H1 (cell line): ENCODE measurements at places on chromosomes 11 and 22. TPM values are rescaled to one million over a fixed set of nuclear protein-coding genes. Genes with fewer than 3 reads are reported as not detected.

DNA sequence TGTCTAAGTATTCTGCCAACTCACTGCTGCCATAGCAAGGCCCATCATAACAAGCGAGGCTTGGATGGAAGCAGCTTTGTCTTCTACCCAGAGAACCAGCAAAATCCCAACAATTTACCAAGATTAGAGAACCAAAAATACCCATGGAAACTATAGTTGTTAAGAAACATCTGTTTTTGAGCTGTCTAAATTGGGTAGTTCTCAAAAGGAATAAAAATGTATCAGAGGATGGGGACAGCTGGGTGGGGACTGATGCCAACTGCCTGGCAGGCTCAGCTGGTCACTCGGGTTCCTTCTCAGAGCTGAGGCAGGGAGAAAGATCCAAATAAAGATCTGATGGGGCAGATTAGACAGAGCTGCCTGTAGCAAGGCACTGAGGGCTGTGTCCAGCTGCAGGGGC is 85.9 kb upstream of the GRK3 start:
- DNase-seq, result no peak

- no peak for DNase-seq
These were observed 167.4 kb upstream of the MPPED2 start for GRCh38 chr11:30753504-30753903.

DNA sequence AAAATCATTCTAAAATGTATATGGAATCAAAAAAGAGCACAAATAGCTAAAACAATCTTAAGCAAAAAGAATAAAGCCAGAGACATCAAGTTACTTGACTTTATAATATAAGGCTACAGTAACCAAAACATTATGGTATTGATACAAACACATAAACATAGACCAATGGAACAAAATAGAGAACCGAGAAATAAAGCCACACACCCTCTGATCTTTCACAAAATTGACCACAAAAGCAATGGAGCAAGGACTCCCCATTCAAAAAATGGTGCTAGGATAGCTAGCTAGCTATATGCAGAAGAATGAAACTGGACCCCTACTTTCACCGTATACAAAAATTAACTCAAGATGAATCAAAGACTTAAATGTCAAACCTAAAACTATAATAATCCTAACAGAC is 43.2 kb downstream of the GLYATL2 start:
- DNase-seq, result no peak

- DNase-seq, result no peak
These were observed 23.6 kb upstream of the TMA7B start for GRCh38 chr22:39936523-39937145.

DNA sequence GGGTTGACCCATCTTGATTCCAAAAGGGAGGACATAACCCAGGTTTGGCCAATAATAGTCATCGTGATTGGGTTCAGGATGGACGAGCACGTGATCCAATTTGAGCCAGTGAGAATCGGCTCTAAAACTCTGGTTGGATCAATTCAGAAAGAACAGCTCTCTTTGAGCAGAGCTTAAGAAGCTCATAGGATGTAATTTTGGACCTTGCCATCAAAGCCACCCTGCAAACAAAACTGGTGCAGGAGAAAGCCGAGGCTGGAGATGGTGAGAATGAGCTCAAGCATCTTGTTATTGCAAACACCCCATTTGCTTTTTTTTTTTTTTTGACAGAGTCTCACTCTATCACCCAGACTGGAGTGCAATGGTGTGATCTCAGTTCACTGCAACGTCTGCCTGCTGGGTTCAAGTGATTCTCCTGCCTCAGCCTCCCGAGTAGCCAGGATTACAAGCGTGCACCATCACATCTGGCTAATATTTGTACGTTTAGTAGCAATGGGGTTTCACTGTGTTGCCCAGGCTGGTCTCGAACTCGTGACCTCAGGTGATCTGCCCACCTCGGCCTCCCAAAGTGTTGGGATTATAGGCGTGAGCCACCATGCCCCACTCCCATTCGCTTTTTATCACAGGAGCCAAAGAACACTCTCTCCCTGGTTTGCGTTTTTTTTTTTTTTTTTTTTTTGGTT is 13.8 kb upstream of the MIAT start:
- DNase-seq, result no peak

DNA sequence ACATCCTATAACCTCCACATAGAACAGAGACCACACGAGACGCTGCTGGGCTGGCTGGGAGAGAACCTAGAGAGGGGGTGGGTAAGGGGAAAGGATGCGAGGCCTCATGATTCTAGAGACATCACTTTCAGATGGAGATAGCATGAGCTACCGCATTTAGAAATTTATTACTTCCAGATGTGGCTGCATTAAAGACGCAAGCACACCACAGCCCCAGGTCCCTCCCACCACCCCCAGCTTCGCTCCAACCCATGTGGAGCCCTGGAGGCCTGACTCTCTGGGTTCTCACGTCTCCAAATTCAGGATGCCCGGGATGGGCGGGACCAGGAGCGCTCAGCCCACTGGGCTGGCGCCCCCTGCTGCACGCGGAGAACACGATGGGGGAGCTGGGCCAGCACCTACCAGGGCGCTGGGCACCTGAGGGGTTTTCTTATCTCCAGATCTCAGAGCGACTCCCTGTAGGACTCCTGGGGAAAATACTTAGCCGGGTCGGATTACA is 13.6 kb downstream of the MRPL21 start:
- DNase-seq, result peak; percentile 84

DNA sequence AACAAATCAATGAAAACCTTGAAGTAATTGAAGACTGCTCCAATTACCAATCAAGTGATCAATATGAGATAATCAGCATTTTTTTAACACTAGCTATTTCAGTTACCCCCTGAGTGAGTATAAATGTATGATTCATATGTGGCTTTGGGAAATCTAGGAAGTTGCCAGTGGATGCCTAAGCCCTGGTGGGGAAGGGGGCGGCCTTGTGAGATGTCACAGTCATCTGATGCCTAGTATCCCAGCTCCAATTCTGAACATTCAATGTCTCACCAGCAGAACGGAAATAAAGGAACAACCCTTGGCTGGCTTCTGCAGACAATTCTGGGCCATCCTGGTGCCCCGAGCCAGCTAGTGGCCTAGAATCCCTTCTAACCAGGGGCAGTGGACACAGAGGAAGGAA is 58.5 kb upstream of the TIMP3 start:
- no peak for DNase-seq

DNA sequence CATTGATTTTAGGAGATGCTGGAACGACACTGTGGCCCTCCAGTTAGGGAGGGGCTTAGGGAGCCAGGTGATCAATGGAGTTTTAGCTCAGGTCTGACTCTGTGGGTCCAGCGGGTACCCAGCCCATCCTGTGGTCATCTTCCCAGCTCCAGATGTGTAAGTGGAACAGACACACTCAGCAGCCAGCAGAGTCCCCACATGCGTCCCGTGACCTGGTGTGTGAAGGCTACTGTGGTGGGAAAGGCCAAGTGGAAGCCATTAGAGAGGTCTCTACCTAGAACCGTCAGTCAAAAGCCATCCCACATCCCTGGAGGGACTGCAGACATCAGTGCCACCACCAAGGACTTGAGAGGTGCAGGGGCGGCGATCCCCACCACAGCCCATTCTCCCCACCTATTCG is 19.9 kb upstream of the CD81 start:
- DNase-seq, result no peak

- DNase-seq, result no peak
These were observed 22.6 kb upstream of the PKNOX2 start for GRCh38 chr11:125141686-125142535.

DNA sequence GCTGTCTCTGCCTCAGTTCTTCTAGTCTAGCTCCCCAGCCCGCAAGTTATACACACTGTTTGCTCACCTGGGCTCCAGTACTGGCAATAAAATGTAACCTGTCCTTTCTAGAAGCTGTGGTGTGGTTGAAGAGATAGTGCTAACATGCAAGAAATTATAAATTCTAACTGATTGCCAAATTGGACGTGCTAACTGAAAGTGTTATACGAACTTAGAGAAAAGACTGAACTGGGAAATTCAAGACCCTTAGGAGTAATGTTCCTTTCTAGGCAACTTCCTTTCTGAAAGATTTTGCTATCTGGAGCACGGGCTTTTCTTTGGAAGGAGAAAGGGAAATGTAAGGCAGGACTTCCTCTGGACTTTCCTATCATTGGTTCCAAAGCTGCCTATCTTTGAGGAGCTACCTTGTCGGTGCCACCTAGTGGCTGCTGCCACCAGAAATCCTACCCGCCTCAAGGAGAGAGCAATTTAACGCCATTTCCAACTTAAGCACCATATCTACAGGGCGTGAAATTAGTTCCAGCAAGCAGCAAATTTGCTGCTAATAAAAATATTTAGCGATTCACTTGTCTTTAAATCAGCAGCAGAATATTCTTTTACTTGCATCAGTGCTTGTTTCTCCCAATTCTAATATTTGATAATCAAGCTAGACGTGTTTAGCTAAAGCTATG is 12.7 kb upstream of the TMEM218 start:
- DNase-seq, result no peak

DNA sequence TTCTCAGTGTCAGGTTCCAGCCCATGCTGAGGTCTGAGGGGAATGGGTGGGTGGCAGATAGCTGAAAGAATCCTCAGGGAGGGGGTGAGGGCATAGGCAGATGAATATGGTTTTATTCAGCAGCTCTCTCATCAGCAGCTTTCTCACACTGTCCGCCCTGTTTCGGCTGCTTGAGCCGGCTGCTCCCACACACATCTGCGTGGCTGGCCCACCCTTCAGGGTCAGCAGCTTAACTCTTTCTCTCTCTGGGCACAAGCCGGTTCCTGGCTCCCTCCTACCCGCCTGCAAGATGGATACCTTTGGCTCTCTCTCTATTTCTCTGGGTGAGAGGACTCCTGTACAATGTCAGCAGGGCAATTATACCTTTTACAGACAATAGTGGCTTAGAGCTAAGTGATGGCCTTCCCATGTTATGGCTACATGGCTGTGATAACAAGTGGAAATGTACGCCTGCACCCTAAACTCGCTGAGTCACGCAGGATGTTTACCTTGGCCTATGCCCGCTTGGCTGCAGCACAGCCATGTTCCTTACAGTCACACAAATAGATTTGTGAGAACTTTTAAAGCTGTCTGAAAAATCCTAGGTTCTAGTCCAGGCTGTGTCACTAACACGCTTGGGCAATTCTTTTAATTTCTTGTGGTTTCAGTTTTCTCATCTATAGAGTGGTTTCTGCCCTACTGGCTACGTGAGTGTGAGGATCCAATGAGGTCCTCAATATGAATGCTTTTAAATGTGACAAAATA is 4.1 kb downstream of the MMP20 start:
- DNase-seq, result no peak

GRCh38 chr11:46755962-46756361 is 36.9 kb downstream of the F2 start:
- DNase-seq, result no peak

DNA sequence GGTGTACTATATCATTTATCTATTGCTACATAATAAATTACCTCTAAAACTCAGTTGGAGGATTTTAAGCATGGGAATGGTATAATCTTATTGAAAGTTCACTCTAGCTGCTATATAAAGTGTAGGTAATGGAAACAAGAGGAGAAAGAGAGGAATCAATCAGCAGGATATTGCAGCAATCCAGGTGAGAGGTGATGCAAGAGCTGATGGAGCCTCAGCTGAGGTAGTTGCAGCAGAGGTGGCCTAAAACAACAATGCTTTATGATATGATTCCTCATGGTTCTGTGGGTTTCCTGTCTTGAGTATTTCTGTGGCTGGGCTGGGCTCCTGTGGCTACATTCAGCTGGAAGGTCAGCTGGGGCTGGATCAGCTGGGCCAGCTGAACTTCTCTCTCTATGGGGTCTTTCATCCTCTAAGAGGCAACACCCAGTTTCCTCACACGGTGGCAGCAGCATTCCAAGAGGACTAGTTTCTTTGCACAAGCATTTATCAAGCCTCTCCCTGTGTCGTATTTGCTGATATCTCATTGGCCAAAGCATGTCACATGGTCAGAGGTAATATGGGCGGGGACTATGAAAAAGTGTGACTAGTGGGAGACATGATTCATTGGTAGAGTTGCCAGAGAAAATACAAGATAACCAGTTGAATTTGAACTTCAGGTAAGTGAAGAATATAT is 135.4 kb upstream of the LARGE1 start:
- DNase-seq, result peak; percentile 87

- DNase-seq, result no peak
These were observed 70.6 kb downstream of the ARHGAP42 start for GRCh38 chr11:100757646-100758045.

DNA sequence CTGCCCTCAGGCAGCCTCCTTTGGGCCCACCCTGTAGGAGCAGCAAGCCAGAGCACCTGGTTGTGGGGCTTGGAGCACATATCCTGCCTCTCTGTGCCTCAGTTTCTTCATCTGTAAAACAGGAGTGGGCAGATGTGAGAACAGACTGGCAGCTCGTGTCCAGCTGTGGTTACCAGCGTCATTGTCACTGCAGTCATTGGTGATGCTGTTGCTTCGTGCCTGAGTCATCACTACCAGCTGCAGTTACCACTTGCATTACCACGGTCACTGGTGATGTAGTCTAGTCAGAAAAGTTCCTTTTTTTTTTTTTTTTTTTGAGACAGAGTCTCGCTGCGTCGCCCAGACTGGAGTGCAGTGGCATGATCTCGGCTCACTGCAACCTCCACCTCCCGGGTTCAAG is 20.4 kb downstream of the RSPH14 start:
- DNase-seq, result no peak

- no peak for DNase-seq
These were observed 42.2 kb downstream of the P4HA3 start for GRCh38 chr11:74269161-74269811.

DNA sequence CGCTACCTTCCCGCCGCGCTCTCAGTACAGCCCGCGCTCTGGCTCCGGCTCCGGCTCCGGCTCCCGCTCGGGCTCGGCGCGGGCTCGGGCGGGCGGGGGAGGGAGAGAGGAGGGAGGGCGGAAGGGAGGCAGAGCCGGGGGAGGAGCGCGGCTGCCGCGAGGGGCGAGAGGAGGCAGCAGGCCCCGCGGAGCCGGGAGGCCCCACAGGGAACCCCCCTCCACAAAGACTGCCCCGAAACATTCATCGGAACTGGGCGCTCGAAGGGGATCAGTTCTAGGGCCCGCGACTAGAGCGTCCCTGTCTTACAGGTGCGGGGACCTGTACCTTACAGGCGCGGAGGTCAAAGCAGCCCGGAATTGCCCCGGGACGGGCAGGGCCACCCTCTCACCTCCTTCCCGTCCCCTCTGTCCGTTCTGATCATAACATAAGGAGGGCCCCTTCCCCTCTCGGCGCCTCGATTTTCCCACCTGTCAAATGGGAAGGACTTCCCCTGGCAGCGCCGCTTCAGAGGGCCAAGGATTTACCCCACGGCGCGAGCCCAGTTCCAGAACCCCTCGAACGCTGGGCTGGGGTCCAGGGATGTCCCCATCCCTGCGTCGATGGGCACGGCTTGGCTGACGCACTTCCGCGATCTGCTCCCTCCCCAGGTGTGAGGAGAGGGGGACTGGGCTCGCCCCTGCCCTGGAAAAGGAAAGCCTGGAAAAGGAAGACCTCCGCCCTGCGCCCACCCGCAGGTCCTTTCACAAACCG is at the start of gene SHISA8:
Gene SHISA8, minus strand, starts transcription at position 40 of the 751 bp plus-strand sequence. CDS start 407 bp downstream, outside the sequence.
- no peak for DNase-seq

Gene CABP2
- total RNA-seq, result not detected in 2 replicates

Gene MIAT
- 33.8 and 36.0 TPM in 2 replicates for total RNA-seq

Gene CNIH2
- total RNA-seq, result 15.8 and 17.0 TPM in 2 replicates

Gene ZW10
- total RNA-seq, result 24.4 and 25.3 TPM in 2 replicates

Gene SCT
- total RNA-seq, result 2.0 and 2.2 TPM in 2 replicates

Gene ZNF280B
- 9.9 and 11.7 TPM in 2 replicates for total RNA-seq

Gene FOLR2
- not detected in 2 replicates for total RNA-seq

Gene MMP26
- total RNA-seq, result not detected in 2 replicates

Gene MPPED1
- 0.37 TPM in 1 of 2 replicates, not detected in the other for total RNA-seq

Gene SLC6A5
- not detected in 2 replicates for total RNA-seq

Gene KRTAP5-2
- total RNA-seq, result not detected in 2 replicates

Gene FLRT1
- total RNA-seq, result 0.28 and 0.42 TPM in 2 replicates

Gene IGLL1
- not detected in 2 replicates for total RNA-seq

Gene OR51T1
- not detected in 2 replicates for total RNA-seq
